ENCODE measurements at places on chromosomes 1 and 21.

DNA sequence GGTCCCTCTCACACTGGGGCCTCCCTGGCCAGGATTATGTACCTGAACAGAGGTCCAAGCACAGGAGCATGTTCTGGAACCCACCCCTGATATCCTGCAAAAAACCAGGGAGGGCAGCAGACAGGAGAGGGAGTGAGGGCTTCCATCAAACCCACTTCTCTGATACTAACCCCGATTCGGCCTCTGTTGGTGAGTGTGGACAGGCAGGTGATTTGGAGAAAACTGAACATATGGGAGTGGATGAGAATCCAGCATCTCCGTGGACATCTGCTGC lies 215.3 kb downstream of the MATN1 start:
- DNase-seq: no peak

DNA sequence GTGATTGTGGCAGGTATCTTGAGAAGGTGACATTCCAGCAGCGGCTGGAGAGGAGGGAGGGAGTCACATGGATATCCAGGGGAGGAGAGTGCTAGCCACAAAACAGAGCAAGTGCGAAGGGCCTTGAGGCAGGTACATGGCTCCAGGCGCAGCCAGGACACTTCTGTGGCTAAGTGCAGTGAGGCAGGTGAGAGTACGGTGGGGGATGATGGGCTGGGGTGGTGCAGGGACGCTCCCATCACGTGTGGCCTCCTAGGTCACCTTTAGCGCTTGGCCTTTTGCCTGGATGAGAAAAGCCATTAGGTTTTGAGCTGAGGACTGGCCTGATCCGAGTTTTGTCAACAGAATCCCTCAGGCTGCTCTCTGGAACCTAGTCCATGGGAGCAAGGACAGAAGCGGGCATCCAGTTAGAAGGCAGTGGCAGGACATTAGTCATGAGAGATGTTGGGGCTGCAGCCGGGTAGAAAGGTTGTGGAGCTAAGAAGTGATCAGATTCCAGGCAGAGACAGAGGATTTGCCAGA lies 31.6 kb downstream of the SMYD2 start:
- DNase-seq: no peak

DNA sequence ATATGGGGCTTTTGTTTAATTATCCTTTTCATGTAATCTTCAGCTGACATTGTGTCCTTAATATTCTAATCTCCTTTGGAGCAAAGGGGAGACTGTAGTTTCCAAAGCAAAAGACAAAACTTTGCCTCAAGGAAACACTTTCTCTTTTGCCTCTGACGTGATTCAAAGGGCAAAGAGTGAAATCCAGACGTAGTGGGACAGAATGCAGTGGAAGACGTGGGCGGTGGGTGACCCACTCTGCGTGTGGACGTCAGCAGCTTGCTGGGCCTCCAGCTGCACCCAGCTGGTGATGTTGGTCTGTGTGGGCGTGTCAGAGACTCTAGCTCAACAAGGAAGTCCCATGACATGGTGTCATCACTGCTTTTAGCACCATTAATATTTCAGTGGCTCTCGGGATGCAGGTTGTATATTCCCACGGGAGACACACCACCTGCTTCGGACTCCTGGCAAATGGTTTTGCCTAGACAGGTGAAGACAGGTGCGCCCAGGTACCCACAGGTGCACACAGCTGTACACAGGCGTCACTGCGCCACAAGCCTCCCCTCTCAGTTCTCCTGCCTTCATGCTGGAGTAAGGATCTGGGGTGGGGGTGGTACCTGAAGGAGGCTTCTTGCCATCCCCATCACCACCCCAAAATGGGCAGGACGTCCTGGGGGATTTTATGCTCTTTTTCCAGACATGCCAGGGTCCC lies 292.1 kb upstream of the VAMP3 start:
- no peak for DNase-seq

- no peak for DNase-seq
Measured at GRCh38 chr1:162265983-162266382, 110.7 kb downstream of the SPATA46 start.

DNA sequence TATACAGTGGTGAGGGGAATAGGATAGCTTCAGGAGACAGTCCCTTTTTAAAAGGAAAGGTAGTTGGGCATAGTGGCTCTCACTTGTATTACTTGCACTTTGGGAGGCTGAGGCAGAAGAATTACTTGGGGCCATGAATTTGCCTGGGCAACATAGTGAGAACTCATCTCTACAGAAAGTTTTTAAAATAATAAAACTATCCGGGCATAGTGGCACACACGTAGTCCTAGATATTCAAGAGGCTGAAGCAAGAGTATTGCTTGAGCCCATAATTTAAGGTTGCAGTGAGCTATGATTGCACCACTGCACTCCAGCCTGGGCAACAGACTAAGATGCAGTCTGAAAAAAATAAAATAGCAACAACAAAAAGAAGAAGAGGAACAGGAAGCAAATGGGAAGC lies 27.2 kb downstream of the GORAB start:
- no peak for DNase-seq

- no peak for DNase-seq
Measured at GRCh38 chr1:111218701-111219556, 8.6 kb upstream of the CHI3L2 start.

DNA sequence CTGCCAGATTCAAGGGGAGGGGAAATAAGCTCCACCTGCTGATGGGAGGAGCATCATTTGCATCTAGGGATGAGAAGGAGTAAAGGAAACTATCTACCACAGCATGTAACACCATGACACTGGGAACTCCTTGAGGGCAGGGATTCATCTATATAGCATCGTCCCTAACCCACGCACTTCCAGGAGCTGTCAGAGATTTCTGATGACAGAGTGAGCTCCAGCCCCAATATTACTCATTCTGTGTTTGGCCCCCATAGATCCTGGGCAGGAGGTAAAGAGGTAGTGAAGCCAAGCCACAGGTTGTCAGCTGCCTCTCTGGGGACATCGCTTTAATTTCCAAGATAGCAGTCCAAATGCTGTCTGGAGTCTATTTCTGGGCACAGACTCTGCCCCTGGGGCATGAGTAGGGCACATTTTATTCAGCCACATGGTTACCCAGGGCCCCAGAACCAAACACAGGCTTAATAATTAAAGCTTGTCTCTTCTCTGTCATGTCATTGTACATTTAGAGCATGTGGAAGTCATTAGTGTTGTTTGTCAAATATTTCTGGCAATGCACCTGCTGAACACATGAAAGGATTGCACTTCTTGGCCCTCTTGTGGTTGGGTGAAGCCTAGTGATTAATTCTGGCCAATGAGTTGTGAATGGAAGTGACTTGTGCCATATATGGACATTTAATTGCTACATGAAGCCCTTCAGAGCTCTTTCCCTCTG lies 105.9 kb upstream of the POU3F1 start:
- DNase-seq: peak; percentile 23
